ENCODE measurements at places on chromosomes 6 and 20.

- no peak for DNase-seq
These were observed 4.5 kb downstream of the LAMA5 start for GRCh38 chr20:62362590-62362940.

DNA sequence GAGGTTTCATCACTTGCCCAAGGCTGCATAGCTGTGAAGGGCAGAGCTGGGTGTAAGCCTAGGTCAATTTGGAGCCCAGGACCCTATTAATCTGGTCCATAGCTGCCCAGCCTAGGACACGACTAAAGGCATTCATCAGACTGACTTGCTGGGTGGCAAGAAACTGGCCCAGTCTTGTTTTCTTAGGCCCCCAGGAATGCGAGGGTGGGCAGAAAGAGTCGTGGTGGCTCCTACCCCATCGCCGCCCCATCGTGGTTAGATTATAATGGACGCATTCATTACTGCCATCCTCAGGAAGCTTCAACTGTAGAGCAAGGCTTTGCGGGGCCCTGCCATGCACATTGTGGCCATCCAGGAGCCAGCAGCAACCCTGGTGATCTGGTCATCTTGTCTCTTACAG lies 16.1 kb downstream of the DYNLRB1 start:
- DNase-seq: no peak

DNA sequence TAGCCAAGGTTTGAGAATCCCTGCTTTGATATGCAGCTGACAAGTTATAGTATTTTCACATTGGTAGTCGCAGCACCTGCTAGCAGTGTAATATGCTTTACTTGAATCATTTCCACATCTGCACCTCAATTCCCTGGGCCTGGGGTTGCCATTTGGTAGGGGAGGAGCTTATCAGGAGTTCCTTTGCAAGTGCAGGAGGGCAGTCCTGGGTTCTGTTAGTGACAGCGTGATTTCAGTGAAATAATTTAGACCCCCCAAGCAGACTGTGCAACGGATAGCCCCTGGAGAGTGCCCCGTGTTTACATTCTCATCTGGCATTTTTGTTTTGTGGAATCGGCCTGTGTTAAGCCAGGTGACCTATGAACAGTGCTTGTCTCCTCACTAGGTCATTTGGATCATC lies 6.0 kb downstream of the RAB5IF start:
- no peak for DNase-seq

DNA sequence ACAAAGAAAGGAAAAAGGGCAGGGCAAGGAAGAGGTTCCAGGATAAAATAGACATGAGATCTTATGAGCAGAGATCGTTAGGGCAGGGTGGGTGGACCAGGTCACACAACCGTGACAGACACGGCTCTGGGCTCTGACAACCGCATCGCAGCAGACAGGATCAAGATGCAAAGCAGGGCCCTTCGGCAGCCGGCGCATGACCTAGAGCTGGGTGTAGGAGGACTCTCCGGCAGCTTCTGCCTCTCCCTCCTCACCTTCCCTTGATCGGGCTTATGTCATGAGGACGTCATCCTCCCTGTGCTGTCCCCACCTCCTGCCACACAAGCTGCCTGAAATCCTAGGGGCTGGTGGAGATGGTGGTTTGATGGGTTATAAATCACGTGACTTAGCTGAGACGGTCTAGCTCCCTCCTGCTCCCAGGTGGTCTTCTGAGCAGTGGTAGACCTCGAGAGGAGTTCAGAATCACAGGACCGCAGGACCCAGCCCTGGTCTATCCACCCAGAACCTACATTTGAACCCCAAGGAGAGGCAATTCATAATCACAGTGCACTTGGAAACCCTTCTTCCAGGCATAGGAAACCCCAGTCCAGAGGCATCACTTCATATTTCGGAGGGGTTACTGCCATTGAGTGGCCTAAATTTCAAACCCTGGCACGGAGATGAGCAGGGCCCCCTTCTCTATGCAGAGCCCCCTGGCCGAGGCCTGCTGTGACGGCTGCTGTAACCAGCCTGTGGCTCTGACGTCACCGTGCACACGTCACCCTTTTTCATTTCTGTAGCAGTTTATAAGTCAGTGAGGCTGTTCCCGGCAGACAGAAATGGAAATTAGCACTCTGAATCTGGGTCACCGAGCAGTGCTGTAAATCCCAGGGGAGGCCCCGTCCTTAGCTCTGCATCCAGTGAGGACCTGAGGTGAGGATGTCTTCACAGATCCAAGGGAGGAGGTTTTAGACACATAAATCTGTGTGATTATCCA lies 8.7 kb upstream of the CCR6 start:
- no peak for DNase-seq

DNA sequence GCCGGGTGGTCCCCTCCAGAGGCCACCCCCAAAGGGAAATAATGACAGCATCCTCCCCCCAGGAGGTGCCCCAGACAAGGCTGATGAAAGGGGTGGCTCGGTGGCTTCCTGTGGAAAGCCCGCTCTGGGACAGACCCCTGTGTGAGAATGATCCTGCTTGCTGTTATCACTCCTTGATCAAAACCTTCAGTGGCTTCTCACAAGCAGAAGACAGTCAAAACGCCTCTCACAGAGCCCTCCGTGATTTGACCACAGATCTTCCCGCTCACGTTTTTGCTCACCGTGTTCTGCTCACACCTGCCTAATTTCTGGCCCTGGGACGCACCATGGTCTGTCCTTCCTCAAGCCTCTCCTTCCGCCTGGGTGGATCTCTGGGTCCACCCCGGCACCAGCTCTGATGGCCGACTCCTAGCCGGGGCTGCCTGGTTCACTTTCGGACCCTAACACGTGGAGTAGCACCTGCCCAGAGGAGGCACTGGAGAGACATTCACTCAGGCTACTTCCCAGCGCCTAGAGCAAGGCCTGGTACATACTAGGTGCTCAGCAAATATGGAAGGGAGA lies 210.4 kb downstream of the ANKRD60 start:
- DNase-seq: peak; percentile 61

GRCh38 chr20:39429726-39430125 lies 467.6 kb downstream of the DHX35 start:
- DNase-seq: no peak

DNA sequence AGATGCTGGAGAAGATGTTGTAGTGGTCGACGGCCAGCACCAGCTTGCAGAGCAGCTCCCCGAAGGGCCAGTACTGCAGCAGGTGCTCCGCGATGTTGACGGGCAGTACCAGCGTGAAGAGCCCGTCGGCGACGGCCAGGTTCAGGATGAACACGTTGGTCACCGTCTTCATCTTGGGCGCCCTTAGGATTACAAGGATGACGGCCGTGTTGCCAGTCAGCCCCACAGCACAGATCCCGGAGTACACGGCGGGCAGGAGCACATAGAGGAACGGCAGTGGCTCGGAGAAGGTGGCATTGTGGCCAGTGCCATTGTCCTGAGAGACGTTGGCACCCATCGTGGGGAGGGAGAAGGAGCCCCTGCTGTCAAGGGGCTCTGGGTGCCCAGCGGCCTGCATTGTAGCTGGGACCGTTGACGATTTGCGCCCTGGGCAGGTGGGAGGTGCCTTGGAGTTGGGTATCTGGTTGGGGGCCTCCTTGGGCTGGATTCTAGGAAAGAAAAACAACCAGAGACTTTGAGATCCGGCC lies 867 bp downstream of the NPBWR2 start:
- DNase-seq: no peak

GRCh38 chr20:63527184-63527583 lies 6.6 kb downstream of the PPDPF start:
- DNase-seq: no peak
